WERI-Rb-1 (cell line): ENCODE measurements at places on chromosomes 12 and 14.

DNA sequence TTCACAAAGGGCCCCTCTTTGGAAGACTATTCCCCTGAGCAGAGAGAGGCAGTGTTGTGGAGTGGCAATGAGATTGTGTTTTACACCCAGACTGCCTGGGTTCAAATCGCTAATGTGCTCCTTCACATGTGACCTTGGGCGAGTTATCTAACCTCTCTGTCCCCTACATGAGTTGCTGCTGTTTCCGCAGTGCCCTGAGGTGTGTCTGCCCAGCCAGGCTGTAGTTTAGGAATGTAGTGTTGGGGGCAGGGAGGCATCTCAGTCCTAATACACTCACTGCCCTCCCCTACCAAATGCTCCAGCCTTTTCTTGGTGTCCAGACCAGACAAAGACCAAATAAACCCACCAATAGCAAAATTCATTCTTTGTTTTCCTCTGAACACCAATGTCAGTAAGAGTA, 78.6 kb downstream of the SLC24A4 start:
- no peak for DNase-seq

GRCh38 chr14:98368916-98369315, 903.1 kb downstream of the BCL11B start:
- no peak for DNase-seq

DNA sequence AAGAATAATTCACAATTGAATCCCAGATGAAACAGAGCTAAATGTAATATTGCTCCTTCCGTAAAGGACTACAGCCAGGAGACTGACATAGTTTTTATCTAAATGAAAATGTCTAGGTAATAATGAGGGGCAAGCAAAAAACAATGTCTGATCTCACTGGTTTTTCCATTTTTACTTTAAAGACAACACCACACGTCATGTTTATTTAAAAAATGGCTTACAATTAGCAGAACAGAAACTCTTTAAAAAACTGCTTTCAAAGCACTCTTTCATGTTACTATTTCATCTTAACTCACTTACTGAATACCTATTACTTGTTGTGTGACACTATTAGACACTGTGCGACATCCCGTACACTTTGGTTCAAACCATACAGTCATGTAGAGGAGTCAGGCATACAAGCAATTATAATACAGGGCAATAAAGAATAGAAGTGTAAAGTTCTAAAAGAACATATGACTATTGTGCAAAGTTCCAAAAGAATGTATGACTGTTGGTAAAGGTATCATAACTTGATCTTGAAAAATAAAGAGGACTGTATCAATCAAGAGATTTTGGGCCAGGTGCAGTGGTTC, 9.1 kb downstream of the BTBD7 start:
- no peak for DNase-seq

- no peak for DNase-seq
Measured at GRCh38 chr12:132492522-132492921, 2.6 kb downstream of the FBRSL1 start.

- no peak for DNase-seq
Measured at GRCh38 chr12:42261708-42262107, 23.7 kb upstream of the YAF2 start.

- DNase-seq, result no peak
Measured at GRCh38 chr12:124034297-124034696, 61.3 kb downstream of the ZNF664 start.

DNA sequence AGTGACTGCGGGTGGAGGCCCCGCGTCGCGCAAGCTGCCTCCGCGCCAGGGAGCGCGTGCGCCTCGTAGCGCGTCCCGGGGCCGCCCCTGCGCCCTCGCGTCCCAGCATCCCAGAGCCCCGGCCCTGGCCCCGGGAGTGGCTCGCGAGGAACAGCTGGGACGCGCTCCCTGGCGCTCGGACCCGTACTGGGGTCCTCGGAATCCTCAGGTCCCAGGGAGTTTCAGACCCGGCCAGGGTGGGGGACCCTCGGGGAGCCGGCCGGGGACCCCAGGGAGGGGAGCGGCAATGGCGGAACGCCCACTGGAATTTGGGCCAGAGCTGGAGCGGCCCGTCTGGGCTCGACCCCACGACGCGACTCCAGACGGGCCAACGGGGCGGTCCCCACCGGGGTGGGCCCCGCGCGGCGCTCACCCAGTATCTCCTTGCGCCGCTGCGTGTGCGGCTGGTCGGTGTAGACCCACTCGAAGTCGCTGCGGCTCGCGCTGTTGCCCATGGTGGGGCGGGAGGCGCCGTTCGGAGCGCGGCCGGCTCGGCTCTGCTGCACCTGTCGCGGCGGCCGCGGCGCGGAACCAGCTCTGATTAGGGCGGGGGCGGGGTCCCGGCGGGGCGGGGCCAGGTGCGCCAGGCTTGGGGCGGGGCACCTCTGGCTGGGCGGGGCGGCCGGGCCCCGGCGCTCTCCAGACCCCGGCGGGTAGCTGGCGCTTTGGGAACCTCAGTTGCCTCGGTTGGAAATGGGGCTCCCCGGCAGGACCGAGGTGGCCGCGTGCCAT, at the start of gene DEGS2:
DEGS2 (minus strand) TSS at position 552 of the 771 bp plus-strand sequence; CDS start at position 494, 58 bp downstream.
- peak; percentile 57 for DNase-seq

- DNase-seq, result no peak
Measured at GRCh38 chr14:57485635-57486034, 8.0 kb downstream of the CCDC198 start.

DNA sequence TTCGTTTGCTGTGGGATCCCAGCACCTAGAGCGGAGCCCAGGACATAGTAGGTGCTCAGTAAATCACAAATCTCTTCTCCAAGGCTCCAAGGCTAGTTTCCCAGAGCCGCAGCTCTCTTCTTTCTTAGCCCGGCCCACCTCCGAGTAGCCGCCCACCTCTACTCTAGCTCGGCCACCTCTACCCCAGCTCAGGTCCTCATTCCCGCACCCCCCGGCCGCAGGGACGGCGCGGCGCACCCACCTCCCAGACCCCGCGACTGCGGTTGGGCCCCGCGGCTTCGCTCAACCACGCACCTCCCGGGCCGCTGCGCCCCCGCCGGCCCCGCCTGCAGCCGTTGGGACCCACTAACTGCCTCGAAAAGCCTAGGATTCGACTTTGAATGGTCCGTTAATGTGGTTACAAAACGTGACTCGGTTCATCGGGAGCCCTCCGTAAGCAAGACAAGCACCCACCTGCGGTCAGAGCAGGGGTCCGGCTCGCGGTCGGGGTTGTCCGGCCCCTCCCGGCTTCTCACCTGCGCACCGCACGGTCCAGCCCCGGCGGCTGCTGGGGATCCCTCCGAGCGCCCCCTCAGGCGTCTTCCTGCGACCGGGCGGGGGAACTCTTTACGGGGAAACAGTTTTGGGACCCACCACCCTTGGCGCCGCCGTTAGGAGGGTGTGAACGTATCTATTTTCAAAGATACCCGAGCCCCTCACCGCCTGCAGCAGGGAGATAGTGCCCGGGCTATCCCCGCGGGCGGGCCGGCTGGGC, at the start of gene SLC2A14:
SLC2A14 (minus strand) TSS at position 350 of the 754 bp plus-strand sequence. CDS start 3,035 bp downstream, outside the sequence.
- no peak for DNase-seq

- peak; percentile 68 for DNase-seq
Measured at GRCh38 chr14:100285021-100285912, 21.0 kb downstream of the SLC25A29 start.

GRCh38 chr14:89750908-89751392, 203.6 kb downstream of the EFCAB11 start:
- no peak for DNase-seq

DNA sequence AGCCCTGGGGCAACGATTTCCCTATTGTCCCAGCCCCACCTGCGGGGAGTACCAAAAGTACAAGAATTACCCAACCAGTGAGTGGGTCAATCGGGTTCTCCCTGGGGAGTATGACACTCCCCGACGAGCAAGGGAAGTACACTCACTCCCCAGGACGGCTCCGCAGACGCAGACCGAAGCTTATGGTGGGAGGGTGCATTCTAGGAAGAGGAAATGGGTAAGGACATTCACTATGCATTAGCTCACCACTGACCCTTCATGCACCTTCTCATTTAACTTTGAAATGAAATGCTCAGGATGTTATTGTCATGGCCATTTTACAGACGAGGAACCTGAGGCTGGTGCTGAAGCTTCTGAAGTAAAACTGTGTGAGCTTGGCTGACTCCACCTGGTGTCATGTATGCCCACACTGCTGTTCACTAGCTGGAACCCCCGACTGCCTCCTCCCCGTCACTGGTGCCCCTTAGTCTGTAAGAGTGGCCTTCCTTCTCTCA, 45.8 kb upstream of the TMED10 start:
- DNase-seq, result no peak

DNA sequence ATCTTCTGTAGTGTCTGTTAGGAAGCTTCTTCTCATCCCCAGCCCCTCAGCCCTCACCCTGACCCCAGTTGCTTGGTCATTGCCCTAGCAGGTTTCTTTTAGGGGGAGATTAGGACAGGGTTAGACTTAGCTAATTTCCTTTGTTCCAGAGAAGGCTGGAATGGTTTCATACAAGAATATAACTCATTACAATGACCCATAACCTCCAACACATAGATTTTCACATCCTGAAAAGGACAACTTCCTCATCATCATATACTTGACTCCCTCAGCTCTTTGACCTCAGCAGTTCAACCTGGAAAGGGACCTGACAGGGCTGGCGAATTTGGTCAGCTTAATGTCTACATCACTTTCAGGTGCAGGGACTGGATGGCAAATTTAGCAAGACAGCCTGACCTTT, 8.0 kb upstream of the BHLHE41 start:
- no peak for DNase-seq

- no peak for DNase-seq
Measured at GRCh38 chr14:84770030-84770429, 759.9 kb upstream of the FLRT2 start.

DNA sequence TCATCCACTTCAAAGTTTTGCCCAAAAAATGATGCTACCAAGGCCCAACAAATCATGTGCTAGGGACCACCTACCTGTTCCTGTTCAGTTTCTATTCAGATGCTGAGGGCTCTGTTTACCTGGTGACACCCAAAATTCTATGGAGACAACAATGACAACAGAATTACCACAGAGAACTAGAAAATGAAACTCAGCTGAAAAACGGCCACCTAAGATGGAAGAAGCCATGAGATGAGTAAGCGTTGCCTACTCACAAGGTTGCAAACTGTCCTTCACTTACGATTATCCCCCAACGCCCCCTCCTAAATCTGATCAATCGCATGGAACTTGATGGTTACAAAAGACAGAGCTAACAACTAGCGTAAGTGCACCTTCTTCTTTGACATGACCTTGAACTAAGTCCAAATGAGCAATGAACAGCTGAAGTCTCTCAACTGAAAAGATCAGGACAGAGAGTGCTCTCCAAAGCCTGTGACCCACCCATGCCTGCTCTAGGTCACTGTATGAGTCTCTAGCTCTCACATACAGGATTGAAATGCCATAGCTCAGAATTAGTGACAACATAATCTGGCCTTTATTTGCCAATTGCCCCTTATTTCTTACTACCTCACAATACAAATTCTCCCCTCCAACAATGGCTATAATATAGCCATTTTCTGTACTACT, at the start of gene RNASE11:
RNASE11 (minus strand) TSS at position 513 of the 666 bp plus-strand sequence.
- no peak for DNase-seq

GRCh38 chr12:32508626-32509025, 109.3 kb downstream of the FGD4 start:
- DNase-seq, result no peak

DNA sequence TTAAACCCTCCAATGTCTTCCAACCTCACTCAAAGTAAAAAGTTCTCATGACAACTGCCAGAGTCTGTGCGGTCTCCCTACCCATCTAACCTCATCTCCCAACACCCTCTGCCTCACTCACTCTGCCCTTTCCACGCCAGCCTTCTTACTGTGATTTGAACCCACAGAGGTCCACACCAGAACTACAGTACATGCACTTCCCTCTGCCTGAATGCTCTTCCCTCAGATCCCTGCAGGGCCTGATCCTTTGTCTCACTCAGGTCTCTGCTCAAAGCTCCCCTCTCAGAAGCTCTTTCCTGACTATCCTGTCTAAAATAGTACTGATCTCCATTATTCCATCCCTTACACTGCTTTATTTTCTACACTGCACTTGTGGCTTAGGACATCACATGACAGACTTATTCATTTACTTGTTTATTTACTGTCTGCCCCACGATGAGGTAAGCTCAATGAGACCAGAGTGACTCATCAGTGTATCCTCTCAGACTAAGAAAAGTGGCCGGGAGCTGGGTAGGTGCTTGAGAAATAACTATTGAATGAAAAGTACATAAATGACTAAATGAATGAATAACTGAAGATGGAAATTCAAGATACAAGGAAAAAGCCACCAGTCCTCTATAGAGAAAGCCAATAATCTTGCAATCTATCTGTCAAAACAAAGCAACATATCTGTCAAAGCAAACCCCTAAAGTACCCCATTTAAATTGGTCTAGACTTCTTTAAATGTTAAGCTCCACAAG, 17.1 kb downstream of the POMT2 start:
- no peak for DNase-seq

DNA sequence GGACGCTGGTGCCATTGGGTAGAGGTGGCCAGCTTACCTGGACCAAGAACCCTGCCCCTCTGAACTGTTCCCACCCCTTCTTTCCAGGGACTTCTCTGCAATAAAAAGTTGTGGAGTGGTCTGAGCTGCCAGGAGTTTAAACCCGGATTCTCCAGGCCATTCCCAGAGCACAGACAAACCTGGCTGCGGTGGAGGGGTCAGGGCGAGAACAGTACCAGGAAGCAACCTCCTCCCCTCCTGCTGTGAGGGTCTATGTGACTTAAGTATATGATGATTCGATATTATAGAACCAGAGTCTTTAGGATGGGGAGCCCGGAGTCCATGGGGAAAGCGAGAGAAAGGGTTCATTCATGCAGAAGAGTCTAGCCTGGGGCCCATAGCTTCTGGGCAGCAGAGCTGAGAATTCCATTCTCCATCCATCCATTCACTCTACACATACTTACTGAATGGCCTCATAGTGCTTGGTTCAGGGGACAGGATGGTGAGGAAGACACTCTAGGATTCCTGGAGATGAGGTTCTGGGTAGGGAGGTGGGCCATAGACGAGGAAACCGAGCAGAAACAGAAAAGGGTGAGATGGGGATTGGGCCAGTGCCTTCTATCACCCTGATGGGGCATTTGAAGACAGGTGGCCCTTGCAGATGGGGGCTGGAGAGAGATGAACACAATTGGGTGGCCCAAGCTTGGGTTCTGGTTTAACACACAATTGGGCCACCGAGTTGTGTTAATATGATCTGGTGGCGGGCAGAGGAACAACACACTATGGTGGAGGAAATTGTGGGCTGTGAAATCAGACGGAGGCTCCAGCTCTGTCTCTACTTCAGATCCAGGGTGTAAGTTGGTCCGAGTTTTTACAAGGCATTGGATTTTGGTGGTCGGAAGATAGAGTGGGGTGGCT, 5.2 kb downstream of the KRT86 start:
- no peak for DNase-seq

GRCh38 chr12:46752396-46752795, 73.4 kb downstream of the SLC38A4 start:
- no peak for DNase-seq
